GM06990 (cell line): ENCODE measurements at places on chromosomes 12 and 14.

- no peak for DNase-seq
These were observed 11.1 kb upstream of the EGLN3 start for GRCh38 chr14:33962016-33962415.

DNA sequence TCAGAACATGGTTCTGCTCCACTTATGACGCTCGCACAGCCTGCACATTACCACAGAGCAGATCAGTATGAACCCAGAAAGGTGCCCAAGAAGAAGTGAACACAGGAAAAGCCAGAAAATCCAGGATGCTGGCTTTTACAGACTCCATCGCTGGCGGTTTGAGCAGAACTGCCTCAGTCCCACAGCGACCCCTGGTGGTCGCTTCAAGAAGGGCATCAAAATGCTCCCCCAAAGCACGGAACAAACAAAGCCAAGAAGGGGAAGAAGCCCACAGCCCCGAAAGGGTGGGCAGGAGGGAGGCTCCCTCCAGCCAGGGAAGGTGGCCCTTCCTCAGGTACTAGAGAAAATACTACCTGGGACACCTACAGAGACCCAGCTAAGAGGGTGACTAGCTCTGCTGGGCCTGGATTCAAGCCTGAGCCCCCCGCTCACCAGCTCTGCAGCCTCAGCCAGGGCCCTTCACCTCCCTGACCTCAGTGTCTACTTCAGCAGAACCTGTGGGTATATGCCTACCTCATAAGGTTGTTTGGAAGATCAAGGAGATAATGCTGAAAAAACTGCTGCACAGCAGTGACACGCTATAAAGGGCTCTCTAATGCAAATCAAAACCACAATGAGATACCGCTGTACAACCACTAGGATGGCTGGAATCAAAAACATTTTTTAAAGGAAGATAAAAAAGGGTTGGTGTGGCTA lies 98.1 kb downstream of the NCOR2 start:
- no peak for DNase-seq

DNA sequence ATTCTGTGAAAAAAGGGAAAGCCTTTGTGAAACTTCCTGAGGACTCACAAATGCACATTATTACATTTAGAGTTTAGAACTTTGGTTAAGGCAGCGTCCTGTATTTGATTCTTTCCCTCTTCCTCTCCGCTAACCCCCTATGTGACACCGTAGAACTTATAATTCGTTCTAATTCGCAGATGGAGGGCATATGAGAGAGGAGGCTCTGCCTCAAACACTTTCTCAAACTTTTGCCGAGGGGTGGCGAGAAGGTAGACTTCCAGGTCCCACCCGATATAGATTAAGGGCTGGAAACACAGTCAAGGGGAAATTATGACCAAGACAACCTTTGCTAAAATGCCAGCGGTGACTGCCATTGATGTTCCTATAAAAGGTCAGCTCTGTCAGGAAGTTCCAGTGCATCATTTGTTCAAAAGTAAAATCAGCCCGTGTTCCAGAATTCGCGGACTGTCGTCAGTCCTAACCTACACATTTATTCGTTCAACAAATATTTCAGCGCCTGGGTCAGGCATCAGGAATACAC lies 904 bp upstream of the PAPOLA start:
- no peak for DNase-seq

- no peak for DNase-seq
These were observed 36.4 kb upstream of the GXYLT1 start for GRCh38 chr12:42180990-42181596.

GRCh38 chr14:105168093-105168420 lies 519 bp downstream of the JAG2 start:
- no peak for DNase-seq

- DNase-seq = no peak
These were observed 198.9 kb upstream of the RGS6 start for GRCh38 chr14:71733210-71733883.

GRCh38 chr14:89013698-89014568 lies 189.5 kb downstream of the TTC8 start:
- no peak for DNase-seq
